M059J (cell line): ENCODE measurements at places on chromosomes 1 and 21. TPM values are rescaled to one million over a fixed set of nuclear protein-coding genes. Genes with fewer than 3 reads are reported as not detected.

DNA sequence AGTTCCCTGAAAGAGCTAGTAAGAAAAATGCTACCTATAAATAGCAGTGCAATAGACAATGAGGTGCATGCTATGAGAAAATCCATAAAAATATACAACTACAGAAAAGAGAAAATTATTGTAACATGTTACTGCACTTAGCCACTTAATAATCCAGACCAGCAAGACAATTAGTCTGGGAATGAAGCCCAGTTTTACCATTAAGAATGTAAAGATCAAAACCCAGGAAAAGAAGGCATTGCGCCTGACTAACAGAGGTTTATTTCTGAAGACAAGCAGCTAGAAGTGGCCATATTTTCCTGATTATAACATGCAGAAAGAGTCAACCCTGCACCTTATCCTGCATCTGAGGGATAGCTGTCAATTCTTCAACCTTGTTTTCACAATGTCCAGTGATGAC, 276.4 kb upstream of the PRMT6 start:
- no peak for DNase-seq

- no peak for DNase-seq
Observed at GRCh38 chr1:200379940-200380588, 29.8 kb downstream of the ZNF281 start.

GRCh38 chr1:107609808-107610207, 355.2 kb downstream of the VAV3 start:
- DNase-seq: peak; percentile 78

Gene HSD11B1
- 1.9 and 4.3 TPM in 2 replicates for total RNA-seq

- DNase-seq: no peak
Observed at GRCh38 chr1:53090227-53091147, 28.5 kb downstream of the PODN start.

DNA sequence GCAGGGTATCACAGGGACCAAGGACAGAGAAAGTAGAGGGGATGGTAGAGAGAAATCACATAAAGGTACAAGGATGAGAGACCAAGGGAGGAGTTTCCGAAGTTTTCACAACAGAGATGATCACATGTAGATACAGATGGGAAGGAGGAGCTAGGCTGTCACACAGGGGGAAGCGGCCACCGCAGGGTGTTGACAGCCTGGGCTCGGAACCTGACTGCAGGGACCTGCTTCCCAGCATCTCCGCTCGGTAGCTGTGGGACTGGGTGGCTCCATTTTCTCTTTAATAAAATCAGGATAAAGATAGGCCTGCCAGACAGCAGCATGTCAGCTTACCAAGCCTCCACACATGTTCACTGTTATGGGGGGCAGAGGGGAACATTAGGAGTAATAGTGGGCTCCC, 32.3 kb downstream of the CDCA8 start:
- no peak for DNase-seq

GRCh38 chr1:42873670-42874069, 27.3 kb downstream of the ZNF691 start:
- no peak for DNase-seq

DNA sequence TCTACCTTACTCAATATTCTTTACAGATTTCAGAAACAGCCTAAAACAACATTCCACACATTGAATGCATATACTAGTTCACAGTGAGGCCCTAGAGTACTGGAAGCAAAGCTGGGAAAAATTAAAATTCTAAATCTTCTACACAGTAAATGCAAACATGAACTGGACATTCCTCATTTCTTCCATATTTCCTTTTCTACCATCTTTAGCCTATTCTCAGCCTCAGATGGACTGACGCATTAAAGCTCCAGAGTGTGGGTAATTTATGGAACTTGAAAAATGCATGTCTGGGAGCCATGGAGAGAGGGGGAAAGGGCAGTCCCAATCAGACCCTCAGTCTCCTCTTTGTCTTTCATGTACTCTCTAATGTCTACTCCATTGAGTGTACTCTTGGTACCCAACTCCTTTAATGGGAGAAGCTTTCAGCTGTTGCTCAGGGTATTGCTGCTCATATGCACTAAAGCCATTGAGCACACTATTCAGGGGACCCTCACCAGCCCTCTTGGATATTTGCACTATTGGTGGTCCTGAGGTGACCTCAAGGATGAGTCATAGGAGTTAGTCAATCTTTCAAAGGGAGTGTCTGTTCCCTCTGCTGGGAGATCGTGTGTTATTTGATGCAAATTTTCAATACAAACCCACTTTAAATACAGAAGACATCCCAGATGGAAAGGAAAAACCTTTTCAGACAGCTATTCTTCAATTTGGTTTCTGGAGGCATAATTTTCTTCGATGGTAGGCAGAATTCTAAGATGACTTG, 83.3 kb upstream of the KCNJ15 start:
- DNase-seq: no peak

GRCh38 chr1:230392920-230393521, 33.1 kb downstream of the PGBD5 start:
- DNase-seq: no peak

DNA sequence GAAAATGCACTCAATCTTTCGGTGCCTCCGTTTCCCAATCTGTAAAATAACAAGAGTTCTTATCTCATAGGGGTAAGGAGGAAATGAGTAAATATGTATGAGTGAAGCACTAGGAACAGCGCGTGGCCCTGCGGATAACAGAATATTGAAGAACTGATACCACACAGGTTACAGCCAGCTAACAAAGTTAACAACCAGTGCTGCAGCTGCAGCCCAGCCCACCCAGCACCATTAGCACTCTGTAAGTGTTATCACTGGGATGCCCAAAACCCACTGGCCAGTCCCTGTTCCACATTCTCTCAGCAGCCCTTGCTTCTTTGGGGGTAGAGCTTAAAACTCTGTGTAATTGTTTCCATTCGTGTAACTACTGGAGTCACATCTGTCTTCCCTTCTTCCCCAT, 89.5 kb downstream of the VWA5B1 start:
- no peak for DNase-seq

Gene NSUN4
- total RNA-seq: 12.2 and 15.8 TPM in 2 replicates

DNA sequence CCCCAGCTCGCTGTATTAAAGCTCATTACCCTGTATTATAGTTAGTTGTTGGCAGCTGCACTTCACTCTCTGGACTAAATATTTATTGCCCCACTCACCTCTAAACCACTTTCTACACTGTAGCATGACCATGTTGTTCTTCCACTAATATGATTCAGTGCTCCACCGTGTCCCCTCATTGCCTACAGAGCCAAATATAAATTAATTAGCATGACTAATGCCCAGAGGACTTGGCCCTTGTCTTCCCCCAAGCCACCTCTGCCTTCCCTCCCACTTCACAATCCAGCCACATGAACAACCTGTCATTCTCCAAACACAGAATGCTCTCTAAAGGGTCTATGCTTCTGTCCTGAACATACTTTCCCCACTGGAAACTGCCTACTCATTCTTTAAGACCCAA, 276.5 kb downstream of the PLPP3 start:
- DNase-seq: peak; percentile 87

- DNase-seq: no peak
Observed at GRCh38 chr1:86933562-86934377, 19.3 kb downstream of the HS2ST1 start.

DNA sequence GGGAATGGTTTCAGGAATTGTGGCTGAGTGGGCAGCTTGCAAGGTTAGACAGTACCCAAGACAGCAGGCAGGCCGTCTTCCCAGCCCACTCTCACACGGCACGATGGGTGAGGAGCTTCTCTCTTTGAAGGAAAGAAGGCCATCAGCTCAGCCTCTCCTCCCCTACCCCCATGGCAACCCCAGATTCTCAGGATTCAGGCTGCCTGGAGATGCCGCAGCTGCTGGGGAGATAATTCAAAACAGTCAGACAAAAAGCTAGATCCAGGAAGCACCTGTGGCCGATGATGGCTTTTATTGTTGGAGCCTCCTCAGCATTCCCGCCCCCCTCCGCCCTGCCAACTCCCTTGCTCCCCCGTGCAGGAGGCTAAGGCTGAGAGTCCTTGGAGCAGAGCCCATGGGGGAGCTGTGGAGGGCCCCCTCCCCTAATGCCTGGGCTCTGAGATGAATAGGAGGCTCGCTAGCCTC, 220.5 kb downstream of the TRABD2B start:
- no peak for DNase-seq

Gene LDLRAD2
- not detected in 2 replicates for total RNA-seq

Gene IRF6
- total RNA-seq: 0.39 and 0.47 TPM in 2 replicates

DNA sequence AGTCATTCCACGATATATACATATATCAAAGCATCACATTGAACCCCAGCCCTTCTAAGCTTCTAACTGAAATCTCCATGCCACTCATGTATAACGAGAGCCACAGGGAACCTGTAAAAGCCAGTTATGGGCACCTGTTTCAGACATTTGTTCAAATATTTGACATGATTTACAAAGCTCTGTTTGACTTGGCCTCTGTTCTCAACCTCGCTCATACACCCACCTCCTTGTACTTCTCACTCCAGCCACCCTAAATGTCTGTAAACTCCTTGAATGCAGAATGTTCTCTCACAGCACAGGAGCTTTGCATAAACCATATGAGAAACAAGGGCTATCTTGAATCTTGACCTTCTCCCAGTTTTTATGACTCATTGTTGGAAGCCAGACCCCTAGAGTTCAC, 36.9 kb upstream of the CD2 start:
- no peak for DNase-seq

Gene MAP10
- total RNA-seq: 3.9 and 6.9 TPM in 2 replicates

Gene ST6GALNAC3
- 0.05 TPM in 1 of 2 replicates, not detected in the other for total RNA-seq

Gene TXNIP
- total RNA-seq: 651 and 749 TPM in 2 replicates

- DNase-seq: no peak
Observed at GRCh38 chr1:245748240-245748639, 593.5 kb downstream of the KIF26B start.

Gene SFN
- 0.76 TPM in 1 of 2 replicates, not detected in the other for total RNA-seq

Gene RPE65
- not detected in 2 replicates for total RNA-seq
